ENCODE measurements at places on chromosomes 16 and 17.

DNA sequence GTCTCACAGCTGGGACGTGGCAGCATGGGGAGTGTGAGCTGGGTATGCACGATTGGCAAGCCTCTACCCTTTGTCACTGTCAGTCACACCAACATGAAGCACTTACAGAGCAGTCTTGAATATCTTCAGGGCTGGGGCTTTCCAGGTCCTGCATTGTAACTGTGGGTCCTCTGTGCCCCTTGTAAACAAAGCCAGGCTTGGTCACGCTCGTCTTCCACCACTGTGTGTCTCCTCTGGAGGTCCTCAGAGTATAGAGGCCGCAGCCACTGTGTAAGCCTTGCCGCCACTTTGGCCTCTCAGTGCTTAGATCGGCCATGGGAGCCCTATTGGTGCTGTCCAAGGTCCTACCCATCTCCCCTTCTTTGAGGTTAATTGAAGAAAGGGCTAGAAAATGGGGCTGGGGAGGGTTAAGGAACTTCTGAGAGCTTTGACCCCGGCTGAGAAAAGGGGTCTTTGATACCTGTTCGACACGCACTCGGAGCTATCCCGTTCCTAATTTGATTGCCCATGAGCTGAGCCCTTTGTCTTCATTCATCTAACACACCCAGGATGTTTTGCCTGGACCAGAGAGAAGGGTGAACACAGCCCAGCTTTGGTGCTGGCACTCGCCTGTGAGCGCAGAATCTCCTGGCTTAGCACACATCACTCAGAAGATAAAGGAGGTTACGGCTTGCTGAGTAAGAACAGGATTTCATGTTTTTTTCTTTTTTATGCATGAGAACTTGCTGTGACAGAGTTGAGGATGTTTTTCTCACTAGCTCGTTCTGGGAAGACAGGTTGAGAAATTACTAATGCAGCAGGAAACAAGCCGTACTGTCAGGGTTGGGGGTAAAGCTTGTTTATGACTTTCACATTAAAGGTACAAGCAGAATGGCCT lies 267.9 kb downstream of the CPPED1 start:
- no peak for DNase-seq

GRCh38 chr17:68560966-68561720 lies 40.0 kb downstream of the FAM20A start:
- DNase-seq = no peak

- no peak for DNase-seq
Measured at GRCh38 chr17:32882734-32883133, 5.8 kb upstream of the MYO1D start.

GRCh38 chr17:1008008-1008761 lies 11.3 kb downstream of the TIMM22 start:
- DNase-seq = no peak
